Activated effector memory CD4-positive, alpha-beta T cell treated with Interleukin-2 at 50 U/mL for 16 hours (primary cell): ENCODE measurements at places on chromosomes 7 and 10.

GRCh38 chr10:62147425-62147824, 121.2 kb downstream of the RTKN2 start:
- no peak for DNase-seq

DNA sequence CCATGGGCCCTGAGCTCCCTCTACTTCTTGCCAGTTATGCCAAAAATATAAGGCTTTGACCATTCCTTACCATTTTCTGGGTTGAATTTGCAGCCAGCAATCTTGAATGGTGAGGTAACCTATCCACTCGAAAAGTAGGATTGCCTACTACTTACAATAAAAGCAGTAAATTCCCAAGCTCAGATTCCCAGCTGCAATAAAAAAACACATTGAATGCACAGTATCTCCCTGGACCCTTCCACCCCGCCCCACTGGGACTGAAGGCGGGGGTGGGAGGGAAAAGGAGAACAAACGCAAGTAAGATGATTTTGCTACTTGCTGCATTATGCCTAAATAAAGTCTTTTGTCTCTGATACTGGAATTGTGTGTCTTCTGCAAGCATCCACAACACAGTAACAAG, 301.9 kb downstream of the HGF start:
- DNase-seq, result no peak

- no peak for DNase-seq
Observed at GRCh38 chr10:123554656-123555055, 111.5 kb upstream of the GPR26 start.

- no peak for DNase-seq
Observed at GRCh38 chr7:47404010-47404409, 177.9 kb downstream of the TNS3 start.

DNA sequence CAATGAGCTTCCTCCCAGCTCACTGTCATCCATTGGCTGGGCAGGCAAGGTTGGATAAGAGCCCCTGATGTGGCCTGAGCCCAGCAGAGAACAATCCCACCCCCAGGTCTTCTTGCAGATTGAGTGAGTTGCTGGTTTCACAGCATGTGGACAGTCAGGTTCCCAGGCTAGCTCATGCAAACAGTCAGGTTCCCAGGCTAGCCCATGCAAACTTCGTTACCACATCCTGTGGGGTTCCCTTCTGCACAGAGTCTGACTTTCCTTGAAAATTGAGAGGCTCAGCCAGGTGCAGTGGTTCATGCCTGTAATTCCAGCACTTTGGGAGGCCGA, 67.1 kb downstream of the TMEM130 start:
- no peak for DNase-seq
